HFFc6 (cell line): ENCODE measurements at places on chromosomes 3 and 15. TPM values are rescaled to one million over a fixed set of nuclear protein-coding genes. Genes with fewer than 3 reads are reported as not detected.

- peak; percentile 91 for DNase-seq
Measured at GRCh38 chr3:141366285-141367037, 1.8 kb upstream of the ZBTB38 start.

DNA sequence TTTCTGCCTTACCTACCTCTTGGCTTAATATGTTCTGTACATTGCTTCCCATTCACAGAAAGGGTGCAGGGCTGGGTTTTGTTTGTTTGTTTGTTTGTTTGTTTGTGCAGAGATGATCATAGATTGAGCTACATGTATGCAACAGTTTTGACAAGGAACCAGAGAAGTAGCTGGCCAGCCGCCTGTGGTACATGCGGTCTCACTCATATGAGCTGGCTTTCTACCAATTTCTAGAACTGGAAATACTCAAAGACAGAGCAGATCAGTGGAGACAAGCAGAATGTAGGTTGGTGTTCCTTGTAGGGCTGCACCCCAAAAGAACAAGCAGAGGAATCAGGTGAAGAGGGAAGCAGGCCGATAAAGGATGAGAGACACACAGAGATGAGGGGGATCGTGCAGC lies 502.7 kb downstream of the SOX2 start:
- DNase-seq = no peak

DNA sequence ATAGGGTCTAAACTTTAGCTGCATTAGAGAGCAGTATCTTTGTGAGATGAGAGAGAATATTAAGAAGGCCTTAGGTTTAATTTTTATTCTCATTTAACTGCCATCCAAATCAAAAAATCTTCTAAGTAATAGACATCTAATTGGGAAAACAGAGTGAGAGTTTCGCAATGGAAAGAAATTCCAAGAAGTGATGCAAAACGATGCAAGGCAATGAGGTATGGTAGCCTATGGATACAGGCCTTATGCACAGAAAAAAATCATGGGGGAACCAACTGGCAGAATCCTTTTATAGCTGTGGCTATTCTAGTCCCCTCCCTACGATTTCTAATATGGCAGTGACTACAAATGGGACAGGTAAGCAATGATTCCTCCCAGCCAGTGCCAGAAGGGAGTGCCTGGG lies 225.9 kb downstream of the GREM1 start:
- DNase-seq = no peak

GRCh38 chr3:108462899-108463298 lies 47.5 kb downstream of the MYH15 start:
- DNase-seq = peak; percentile 21

Gene BFSP2
- not detected in 2 replicates for total RNA-seq

Gene DOCK3
- total RNA-seq = 0.14 to 0.18 TPM (median 0.15 TPM) in 3 replicates

Gene RASGRF1
- total RNA-seq = 0.09 to 0.47 TPM (median 0.14 TPM) in 3 replicates
